Stimulated activated CD8-positive, alpha-beta memory T cell treated with anti-CD3 and anti-CD28 coated beads, Interleukin-2, amount 100 ng/mL, for 1 hour (primary cell): ENCODE measurements at places on chromosomes 1 and 21.

DNA sequence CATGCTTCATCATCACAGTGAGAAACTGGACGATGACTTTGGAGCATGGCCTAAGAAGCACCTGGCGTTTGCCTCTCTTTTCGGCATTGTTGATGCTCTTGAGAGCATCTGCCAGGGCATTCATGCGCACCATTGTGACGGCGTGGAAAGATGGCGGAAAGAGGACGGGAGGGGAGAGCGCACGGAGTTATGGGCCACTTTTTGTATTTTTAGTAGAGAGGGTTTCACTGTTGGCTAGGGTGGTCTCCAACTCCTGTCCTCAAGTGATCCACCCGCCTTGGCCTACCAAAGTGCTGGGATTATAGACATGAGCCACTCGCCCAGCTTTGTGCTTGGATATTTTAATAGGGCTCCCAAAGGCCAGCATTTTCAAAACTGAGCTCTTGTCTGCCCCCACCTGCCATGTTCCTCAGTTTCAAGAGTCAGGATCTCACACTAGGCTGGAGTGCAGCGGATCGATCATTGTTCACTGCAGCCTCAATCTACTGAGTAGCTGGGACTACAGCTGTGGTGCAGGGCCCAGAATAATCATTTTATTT, 5.3 kb downstream of the RPS8 start:
- no peak for DNase-seq

DNA sequence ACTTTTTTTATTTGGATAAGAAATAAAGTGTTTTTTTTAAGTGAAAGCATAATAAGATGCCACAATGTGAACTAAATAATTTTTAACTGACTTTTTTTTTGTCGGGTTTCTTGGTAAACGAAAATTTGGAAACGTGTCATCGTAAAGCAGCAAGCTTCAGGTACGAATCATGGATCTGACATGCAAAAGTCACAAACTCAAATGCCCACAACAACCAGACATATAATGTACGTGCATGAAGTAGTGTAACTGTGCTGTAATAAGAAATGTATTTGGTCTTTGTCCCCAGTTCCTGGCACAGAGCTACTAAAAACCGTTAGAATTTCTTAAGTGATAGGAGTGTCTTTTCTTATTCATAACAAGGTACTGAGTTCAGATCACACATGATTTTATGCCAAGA, 44.3 kb upstream of the LRRC7 start:
- no peak for DNase-seq

DNA sequence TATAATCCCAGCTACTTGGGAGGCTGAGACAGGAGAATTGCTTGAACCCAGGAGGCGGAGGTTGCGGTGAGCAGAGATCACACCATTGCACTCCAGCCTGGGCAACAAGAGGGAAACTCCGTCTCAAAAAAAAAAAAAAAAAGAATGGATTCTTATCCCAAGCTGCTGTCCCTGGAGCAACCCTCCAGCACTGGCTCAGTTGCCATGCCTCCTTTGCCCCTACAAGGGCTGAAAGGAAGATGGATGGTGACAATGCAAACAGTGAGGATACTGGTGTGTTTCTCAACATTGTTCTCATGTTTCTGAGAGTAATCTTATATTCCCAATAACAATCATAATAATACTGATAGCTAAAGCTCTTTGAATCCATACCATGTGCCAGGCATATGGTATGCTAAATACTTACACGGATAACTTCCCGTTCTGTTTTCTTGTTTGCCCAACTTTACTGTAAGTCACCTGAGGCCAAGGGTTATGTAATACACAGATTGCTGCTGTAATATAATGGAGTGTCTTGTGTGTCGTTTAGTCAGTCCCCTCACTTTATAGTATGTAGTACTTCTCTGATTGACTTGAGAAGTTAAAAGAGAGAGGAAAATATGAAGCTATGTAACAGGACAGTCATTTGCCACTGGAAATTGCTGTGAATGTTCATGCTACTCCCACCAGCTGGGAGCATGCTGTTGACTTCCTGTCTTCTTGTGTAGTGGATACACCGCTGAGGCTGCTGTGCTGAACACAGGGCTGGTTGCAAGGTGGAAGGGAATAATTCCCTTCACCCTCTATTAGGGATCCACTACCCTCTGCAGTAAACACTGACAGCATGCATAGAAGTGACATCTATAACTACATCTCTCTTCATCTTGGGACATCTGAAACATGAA, 153.6 kb downstream of the CNIH3 start:
- no peak for DNase-seq

DNA sequence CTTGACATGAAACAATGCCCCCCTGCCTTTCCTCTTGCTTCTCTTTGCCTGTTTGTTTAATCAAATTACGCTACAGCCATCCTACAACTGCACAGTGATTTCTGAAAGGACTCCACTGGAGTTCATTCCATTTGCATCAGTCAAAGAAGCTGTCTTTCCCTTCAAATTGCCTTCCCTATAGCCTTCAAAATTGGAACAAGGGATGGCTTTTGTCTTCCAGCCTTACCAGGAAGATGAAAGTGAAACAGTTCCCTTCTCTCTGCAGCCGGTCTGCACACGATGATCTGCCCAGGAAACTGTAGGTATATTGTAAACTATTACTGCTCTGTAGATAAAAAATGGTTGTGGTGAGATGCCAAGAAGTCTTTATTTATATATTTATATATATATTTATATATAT, 65.6 kb upstream of the ETS2 start:
- DNase-seq = no peak

- DNase-seq = no peak
These were observed 55.5 kb downstream of the TOR1AIP2 start for GRCh38 chr1:179822065-179822464.

GRCh38 chr1:21256776-21257175, 33.5 kb downstream of the ECE1 start:
- no peak for DNase-seq

GRCh38 chr1:108049178-108049819, 84.3 kb upstream of the VAV3 start:
- DNase-seq = no peak

- DNase-seq = no peak
These were observed 1.3 kb upstream of the OLIG2 start for GRCh38 chr21:33024201-33025103.

- no peak for DNase-seq
These were observed 24.2 kb upstream of the NPL start for GRCh38 chr1:182765391-182765790.

DNA sequence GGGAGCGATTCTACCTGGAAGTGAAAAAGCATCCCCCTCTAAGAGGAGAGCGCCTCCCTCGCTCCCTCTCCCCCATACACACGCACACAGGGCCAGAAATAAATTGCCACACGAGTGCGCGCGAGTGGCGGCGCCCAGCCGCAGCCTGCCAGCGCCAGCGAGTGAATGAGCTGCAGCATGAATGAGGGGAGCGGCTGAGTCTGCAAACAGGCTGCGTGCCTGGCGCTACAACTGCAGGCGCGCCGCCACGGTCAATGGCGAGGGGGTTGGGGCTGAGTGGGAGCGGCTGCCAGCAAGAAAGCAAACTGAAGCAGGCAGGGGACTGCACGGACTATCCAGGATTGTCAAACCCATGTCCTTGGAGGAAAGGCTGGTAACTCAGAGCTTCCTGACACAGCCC, 2.2 kb downstream of the CAMK1G start:
- no peak for DNase-seq
